Placental epithelial cell (primary cell): ENCODE measurements at places on chromosomes 16 and 17. TPM values are rescaled to one million over a fixed set of nuclear protein-coding genes. Genes with fewer than 3 reads are reported as not detected.

Gene AANAT
- 0.79 TPM in 1 of 2 replicates, not detected in the other for total RNA-seq

Gene CCDC92B
- total RNA-seq: 0.11 and 0.39 TPM in 2 replicates

Gene SRCAP
- total RNA-seq: 25.1 and 38.8 TPM in 2 replicates

Gene STXBP4
- total RNA-seq: 5.1 and 5.7 TPM in 2 replicates

Gene SULT1A3
- 4.1 and 4.7 TPM in 2 replicates for total RNA-seq

Gene CCDC200
- not detected in 2 replicates for total RNA-seq

Gene ADORA2B
- total RNA-seq: 7.9 TPM in 2 replicates

Gene SLC16A6
- under 0.01 TPM in 1 of 2 replicates, not detected in the other for total RNA-seq

Gene CCL8
- total RNA-seq: not detected in 2 replicates

Gene MPV17L
- not detected in 2 replicates for total RNA-seq

Gene KRTAP4-9
- total RNA-seq: not detected in 2 replicates

Gene MT1H
- total RNA-seq: 1.5 TPM in 1 of 2 replicates, not detected in the other

Gene ITFG1
- total RNA-seq: 46.1 and 54.2 TPM in 2 replicates

Gene TNS4
- 65.2 and 130 TPM in 2 replicates for total RNA-seq

Gene KRTAP4-1
- total RNA-seq: not detected in 2 replicates

Gene ADAM11
- total RNA-seq: 2.6 and 6.3 TPM in 2 replicates

Gene FMNL1
- total RNA-seq: 1.7 and 3.1 TPM in 2 replicates

Gene MON1B
- 17.7 and 24.8 TPM in 2 replicates for total RNA-seq

Gene SOST
- not detected in 2 replicates for total RNA-seq

Gene RNF135
- 8.2 and 8.6 TPM in 2 replicates for total RNA-seq

Gene MYH1
- total RNA-seq: not detected in 2 replicates

Gene PRKCB
- not detected in 2 replicates for total RNA-seq

Gene TEKT5
- total RNA-seq: 0.39 TPM in 1 of 2 replicates, not detected in the other

Gene SMIM5
- 1.3 and 5.1 TPM in 2 replicates for total RNA-seq

Gene CHP2
- total RNA-seq: not detected in 2 replicates

Gene USH1G
- total RNA-seq: under 0.01 and 0.22 TPM in 2 replicates

Gene PYY
- total RNA-seq: not detected in 2 replicates

Gene ASGR2
- total RNA-seq: not detected in 2 replicates

Gene UMOD
- total RNA-seq: not detected in 2 replicates

Gene HBA2
- not detected in 2 replicates for total RNA-seq

Gene CLUH
- 37.6 and 41.6 TPM in 2 replicates for total RNA-seq

Gene CHST5
- total RNA-seq: not detected in 2 replicates

Gene C16orf96
- 0.39 TPM in 1 of 2 replicates, not detected in the other for total RNA-seq

Gene NPIPB4
- total RNA-seq: 53.2 and 83.2 TPM in 2 replicates

Gene TIGD7
- 4.1 and 6.7 TPM in 2 replicates for total RNA-seq

Gene CA4
- total RNA-seq: not detected in 2 replicates

Gene PRRT2
- total RNA-seq: 1.2 and 13.3 TPM in 2 replicates

Gene IRX5
- 0.65 TPM in 1 of 2 replicates, not detected in the other for total RNA-seq

Gene FOXF1
- not detected in 2 replicates for total RNA-seq

Gene PPL
- 14.2 and 33.4 TPM in 2 replicates for total RNA-seq

Gene CIBAR2
- not detected in 2 replicates for total RNA-seq

Gene LGALS9B
- not detected in 2 replicates for total RNA-seq

Gene RBFOX1
- total RNA-seq: not detected in 2 replicates
